Pancreas (tissue), 10 donors: ENCODE measurements at places on chromosomes 2 and 18. TPM values are rescaled to one million over a fixed set of nuclear protein-coding genes. Genes with fewer than 3 reads are reported as not detected.

DNA sequence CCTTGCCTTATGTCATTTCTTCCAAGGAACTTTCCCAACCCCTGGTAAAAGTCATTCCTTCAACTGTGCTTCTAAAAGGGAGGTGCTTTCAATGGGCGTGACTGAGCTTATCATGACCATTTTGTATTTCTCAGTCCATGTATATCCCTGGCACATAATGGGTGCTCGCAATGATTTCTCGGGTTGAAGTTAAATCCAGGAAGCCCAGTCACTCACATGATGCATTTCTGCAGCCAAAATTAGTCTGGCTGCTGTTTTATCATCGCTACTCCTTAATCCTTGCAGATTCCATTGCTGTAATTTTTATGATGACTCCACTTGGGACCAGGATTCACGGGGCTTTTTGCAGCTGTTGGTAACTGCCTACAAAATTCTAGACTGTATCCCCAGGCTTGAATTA lies 25.9 kb upstream of the RFX8 start:
- DNase-seq, result no peak

DNA sequence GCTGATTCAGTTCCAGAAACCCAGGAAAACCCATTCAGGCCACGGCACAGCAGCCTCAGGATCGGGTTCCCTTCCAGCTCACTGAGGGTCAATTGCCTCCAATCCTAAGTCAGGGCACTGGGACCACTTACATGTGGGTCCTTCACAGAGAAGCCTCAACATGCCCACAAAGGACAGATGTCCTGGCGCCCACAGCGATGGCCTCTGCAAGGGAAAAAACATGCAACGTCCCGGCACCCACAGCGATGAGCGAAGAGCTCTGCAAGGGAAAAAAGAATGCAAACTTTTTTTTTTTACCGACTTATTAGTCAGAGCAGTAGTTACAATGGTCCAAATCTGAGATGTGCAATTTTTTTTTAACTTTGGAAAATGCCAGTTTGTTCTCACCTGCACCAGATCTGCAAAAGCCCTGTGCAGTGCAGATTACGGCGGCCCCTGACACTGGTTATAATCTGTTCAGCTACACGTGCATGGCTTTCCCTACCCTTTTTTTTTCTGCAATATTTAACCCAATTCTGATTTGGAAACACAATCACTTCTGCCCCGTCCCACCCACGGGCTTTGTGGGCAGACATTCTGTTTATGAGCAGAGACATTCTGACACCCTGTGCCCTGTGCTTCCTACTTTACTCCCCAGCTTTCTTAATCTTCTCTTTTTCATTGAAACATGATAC lies 159.3 kb upstream of the SALL3 start:
- peak; percentile 19 for DNase-seq

- DNase-seq, result no peak
Measured at GRCh38 chr2:223084873-223085272, 32.9 kb downstream of the KCNE4 start.

DNA sequence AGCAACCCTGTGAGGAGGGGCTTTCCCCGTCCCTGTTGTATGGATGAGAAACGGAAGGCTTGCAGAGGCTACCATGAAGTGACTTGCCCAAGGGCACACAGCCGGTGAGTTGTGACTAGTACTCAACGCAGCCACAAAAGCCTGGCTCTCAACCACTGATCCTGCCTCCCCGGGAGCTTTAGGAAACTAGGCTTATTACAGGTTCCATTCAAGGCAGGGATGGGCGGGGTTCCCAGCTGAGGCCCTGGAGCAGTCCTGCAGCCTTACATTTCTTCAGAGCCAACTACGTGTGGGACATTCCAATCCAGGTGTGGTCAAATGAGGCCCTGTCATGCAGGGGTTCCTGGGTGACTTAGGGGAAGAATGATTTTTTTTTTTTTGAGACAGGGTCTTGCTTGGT lies 59.6 kb downstream of the MEX3C start:
- DNase-seq, result no peak

The RTTN gene
- polyA plus RNA-seq, result 2.5 TPM

- no peak for DNase-seq
Measured at GRCh38 chr18:70195014-70195614, 10.4 kb downstream of the RTTN start.

GRCh38 chr2:219695145-219695709 lies 67.8 kb downstream of the SLC4A3 start:
- no peak for DNase-seq

- DNase-seq, result no peak
Measured at GRCh38 chr2:102483086-102483485, 10.1 kb downstream of the SLC9A4 start.

The DYNAP gene
- not detected for polyA plus RNA-seq

- no peak for DNase-seq
Measured at GRCh38 chr2:199315299-199316179, 142.2 kb downstream of the SATB2 start.

GRCh38 chr2:41768310-41768709 lies 279.5 kb upstream of the PKDCC start:
- no peak for DNase-seq

The COL4A4 gene
- 1.3 TPM for polyA plus RNA-seq

The CCBE1 gene
- polyA plus RNA-seq, result 0.77 TPM

DNA sequence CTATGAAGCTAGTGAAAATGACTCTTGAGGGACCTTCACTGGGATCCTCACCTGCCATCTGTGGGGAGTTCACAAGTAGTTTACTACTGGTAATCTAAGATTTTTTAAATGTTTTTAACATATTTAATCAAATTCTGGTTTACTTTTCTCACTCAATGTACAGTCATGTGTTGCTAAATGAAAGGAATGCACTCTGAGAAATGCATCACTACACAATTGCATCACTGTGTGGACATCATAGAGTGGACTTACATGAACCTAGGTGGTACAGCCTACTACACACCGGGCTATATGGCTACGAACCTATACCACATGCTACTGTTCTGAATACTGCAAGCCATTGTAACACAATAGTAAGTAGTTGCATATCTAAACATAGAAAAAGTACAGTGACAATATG lies 528.0 kb downstream of the BCL11A start:
- DNase-seq, result no peak
